ENCODE measurements at places on chromosomes 2 and 18.

- no peak for DNase-seq
Measured at GRCh38 chr2:166773308-166773949, 114.9 kb upstream of the XIRP2 start.

- peak; percentile 81 for DNase-seq
Measured at GRCh38 chr2:85577386-85578242, at the start of gene VAMP8. Gene VAMP8, plus strand, starts transcription at chr2:85577586. Its CDS starts 61 bp downstream, at chr2:85577647.

DNA sequence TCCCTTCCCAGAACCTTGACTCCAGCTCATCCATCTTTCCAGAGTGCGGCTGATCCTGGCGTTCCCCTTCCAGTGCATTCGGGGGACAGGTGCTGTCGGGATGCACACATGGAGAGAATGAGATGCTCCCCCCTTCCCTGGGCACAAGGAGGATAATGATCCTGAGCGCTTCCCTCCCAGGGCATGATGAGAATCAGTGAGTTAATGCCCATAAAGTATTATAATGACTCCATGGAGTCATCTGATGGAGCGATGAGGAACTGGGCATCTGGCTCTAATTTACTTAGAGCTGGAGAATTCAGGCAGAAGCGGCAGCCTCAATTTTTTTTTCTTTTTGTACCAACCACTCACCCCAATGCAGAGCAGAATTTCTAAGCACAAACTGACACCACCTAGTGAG, 79.6 kb upstream of the SKOR2 start:
- no peak for DNase-seq

DNA sequence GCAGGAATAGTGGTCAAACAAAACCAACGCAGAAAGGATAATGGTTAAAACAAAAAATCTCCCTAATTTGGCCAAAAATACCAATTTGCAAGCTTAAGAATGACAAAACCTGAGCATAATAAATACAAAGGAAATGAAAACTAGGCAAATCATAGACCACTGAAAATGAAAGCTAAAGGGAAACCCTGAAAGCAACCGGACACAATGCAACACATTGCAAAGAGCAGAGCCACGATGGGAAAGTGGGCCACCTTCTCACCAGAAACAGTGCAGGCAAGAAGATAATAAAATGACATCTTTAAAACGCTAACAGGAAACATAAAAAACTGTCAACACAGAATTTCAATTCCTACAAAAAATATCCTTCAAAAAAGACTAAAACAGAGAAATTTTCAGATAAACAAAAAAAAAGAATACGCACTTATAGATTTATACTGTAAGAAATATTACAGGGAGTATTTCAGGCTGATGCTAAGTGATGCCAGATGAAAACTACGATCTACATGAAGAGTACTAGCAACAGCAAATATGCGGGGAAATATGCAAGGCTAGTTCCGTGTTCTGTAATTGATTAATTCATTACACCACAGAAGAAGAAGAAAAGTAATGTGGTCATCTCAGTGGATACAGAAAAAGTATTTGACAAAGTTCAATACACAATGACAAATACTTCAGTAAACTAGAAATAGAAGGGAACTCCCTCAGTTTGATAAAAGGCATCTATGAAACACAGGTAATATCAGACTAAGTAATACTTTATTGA, 239.5 kb downstream of the L3MBTL4 start:
- no peak for DNase-seq

GRCh38 chr18:31101183-31102024, 817 bp downstream of the DSC2 start:
- DNase-seq: peak; percentile 34

- no peak for DNase-seq
Measured at GRCh38 chr2:66048667-66049066, 386.3 kb upstream of the MEIS1 start.

All from hematopoietic multipotent progenitor cell treated with erythropoietin and hydrocortisone succinate and interleukin-3 and kit ligand, for 4 days (in vitro differentiated cells).